ENCODE measurements at places on chromosomes 2 and 18.
A peak's percentile ranks its signal among the peaks of the same experiment; 100 is the strongest.

DNA sequence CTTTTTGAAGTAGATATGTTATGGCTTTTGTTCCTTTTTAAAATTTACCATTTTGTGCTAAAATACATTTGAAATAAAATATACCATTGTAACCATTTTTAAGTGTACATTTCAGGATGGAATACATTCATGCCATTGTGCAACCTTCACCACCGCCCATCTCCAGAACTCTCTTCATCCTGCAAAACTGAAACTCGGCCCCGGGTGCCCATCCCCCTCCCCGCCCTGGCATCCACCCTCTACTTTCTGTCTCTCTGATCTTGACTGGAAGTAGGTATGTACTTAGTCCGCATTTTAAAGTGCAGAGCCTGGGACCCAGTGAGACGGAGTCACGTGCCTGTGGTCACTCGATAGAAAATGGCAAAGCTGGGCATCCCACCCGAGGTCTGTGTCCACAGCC lies 45.6 kb downstream of the DIPK1C start:
- no peak for DNase-seq

DNA sequence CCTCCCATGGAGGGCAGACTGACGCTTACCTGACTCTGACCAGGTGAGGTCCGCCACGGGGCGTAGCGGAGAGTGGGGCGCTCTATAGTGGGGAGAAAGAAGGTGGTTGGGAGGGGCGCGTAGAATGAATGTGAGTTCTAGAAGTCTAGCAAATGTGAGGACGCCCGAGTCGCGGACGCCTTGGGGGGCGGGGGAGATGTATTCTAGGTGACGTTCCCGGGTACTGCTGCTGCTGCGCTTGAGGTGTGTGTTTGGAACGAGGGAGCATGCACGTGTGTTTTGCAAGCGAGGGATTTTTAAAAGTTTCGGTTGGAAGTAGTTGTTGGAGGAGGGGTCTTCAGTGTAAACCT lies 758 bp downstream of the RIF1 start:
- DNase-seq: no peak

DNA sequence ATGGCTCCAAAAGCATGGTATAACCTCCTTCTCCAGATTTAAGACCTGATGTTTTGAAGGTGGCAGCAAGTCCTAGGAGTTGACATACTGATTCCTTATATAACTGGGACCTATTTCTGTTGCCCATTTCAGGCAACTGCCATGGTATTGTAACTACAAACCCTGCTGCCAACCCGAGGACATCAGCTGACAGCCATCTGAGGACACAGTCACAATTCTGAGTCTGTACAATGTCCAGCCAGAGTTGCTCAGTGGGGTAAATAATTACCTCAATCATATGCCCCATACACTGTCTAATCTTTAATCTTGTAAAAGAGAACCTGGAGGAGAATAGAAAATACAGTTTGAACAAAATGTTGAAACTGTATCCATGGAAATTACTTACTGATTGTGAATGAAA lies 8.7 kb upstream of the GAREM2 start:
- no peak for DNase-seq

DNA sequence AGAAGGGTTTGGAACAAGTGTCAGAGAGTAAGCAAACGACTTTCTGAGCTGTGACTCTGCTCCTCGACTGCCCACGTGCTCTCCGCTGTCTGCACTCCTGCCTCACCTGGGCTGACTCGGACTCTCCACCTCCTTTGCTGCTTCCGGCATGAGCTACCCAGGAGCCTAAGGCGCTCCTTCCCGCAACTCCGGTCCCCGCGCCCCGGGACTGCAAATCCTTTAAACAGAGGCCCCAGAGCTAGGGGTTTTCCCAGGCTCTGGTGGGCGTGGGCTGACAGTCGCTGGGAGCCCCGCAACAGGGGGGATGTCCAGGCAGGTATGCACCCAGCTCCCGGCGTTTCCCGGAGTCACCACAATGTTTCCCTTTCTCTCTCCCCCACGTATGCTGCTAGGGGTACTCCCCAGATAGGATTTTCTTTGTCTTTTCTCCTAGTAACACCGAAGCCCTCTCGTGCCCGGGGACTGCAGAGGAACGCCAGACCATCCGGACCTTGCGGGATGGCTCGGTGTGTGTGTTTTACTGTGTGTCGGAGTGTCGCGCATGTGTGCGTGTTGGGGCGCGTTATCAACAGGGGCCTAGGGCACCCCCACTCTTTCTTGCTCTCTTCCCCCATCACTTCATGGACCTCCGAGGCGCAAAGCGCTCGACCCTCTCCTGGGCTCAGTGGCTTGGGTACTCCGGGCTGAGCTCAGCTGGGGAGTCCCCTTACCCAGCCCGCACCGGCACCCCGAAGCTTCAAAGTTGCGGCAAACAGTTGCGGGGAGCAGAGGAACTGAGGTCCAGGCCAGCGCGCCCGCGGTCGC lies 691 bp upstream of the THSD7B start:
- DNase-seq: no peak

- DNase-seq: no peak
Observed at GRCh38 chr2:216002101-216002678, 11.2 kb downstream of the MREG start.

GRCh38 chr2:212379103-212379502 lies 159.5 kb downstream of the ERBB4 start:
- no peak for DNase-seq

- no peak for DNase-seq
Observed at GRCh38 chr2:74001121-74001520, 16.4 kb downstream of the TET3 start.

DNA sequence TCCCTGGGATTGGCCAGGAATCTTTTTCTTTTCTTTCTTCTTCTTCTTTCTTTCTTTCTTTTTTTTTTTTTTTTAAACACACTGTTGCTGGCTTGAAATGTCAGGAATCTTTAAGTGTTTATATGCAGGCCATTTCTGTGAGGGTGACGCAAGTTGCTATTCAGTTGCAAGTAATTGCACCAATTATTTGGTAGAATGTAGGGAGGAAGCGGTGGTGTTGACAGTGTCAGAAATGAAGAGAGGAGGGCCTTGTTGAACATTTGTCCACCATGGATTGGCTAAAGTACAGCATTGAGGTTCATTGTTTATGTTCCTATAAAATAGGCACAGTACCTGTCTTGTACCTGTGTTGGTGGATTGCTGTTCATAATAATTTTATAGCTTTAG lies 6.5 kb downstream of the RPIA start:
- DNase-seq: no peak

DNA sequence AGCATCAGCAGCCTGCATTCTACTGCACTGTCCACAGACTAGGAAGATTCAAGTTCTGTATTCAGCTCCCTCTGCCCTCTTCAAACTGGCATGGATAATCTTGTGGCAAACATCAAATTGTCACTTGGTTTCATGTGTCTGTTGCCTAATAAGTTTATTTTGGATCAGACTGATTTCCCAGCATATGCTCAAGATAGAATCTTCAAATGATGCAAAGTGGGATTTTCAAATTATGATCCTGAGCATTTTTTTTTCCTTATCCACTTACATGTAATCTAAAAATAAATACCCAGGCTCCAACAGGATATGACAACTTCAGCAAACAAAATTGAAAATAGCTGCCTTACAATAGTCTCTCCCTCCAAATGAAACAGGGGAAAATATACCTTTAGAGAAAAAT lies 160.9 kb upstream of the VRK2 start:
- peak; percentile 56 for DNase-seq

DNA sequence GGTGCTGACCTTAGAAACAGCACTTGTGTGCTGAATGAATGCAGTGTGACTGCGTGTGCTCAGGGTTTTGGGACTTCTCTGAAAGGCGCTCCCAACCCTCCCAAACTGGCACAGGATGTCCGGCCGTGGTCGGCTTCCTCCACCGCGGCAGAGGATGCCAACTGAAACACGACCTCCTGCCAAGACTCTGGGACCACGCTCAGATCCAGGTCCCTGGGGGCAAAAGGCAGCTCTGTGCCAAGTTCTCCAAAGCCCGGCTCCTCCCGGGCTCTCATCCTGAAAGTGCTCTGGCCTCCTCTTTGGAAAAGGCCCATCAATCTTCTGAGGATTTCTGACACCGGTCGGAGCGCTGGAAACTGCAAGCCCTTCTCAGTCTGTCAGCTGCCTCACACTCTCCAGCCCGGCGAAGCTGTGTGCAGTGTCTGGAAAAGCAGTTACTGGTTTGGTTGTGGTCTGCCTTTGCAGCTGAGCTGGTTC lies 32.3 kb upstream of the ZBTB7C start:
- DNase-seq: no peak

GRCh38 chr2:204274991-204275390 lies 270.3 kb upstream of the PARD3B start:
- no peak for DNase-seq

DNA sequence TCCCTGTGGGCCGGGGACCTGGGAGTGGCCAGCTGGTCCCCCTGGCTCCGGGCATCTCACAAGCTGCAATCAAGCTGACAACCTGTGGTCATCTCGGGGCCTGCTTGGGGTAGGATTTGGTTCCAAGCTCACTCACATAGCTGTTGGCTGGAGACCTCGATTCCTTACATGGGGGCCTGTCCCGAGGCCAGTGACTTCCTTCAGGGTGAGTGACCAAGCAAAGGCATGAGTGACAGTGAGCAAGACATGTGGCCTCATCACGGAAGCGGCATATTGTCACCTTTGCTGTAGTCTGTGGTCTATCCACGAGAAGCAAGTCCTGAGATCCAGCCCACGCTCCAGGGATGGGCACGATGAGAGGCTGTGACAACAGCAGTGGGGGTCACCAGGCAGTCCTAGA lies 131.4 kb upstream of the ID2 start:
- no peak for DNase-seq

- DNase-seq: no peak
Observed at GRCh38 chr2:6754419-6754818, 111.3 kb downstream of the CMPK2 start.

DNA sequence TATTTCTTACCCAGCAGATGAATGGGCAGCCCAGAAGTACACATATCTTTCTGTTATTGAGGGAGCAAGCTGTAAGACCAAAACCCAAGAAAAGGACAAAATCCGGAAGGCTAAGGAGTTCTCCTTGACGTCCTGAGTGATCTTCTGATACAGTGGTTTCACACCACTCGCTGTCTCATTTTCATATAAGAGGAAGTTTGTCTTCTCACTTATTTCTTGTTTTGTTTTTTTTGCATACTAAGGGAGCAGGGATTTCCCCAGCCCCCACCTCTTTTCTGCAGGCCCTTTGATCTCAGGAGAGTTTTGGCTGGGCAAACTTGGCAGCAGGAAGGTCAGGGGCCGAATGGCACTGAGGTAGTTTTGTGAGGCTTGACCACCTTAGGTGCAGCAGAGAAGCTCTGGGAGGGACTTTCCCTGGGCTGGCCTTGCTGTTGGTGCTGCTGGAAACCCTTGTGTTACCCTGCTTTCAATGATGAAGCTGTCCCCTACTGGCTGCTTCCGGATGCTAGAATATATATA lies 13.3 kb downstream of the CHRNA1 start:
- no peak for DNase-seq

DNA sequence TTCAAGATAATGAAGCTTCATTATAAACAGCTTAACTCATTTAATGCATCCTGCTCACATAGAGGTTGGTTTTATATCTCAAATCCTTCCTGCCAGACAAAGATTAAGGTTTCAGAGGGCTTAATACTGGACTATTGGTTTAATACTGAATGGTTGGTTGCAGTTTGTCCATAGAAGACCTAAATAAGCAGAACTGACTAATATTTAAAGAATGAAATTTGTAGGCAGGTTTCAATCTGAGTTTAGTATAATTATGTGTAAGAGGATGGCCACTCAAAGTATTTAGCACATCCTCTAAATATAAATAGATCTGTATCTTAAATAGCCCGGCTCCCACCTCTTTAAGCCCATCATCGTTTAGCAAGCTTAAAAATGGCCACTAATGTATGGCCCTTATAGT lies 92.5 kb downstream of the EPB41L5 start:
- DNase-seq: no peak

DNA sequence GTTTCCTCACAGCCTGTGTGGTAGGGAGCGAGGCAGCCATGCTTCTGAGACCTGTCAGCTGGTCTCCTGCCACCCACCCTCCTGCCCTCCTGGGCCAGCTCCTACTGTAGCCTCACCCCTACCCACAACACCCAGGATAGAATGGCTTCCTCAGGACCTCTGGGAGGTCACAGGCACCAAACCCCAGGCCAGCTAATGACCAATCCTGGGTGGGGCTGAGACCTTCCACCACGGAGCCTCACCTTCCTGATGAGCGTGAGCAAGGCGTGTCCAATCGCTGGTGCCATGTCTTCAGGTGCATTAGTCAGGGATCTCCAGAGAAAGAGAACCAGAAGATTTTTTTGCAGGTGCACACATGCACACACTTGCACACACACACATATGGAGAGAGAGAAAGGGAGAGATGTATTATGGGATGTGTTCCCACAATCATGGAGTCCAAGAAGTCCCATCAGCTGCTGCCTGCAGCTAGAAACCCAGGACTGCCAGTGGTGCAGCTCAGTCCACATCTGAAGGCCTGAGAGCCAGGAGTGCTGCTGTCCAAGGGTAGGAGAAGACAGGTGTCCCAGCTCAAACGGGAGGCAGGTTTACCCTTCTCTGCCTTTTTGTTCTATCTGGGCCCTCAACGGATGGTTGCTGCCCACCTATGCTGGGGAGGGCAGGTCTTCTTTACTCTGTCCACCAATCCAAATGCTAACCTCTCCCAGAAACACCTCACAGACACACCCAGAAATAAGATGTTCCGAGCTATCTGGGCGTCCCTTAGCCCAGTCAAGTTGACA lies 70.4 kb upstream of the HDAC4 start:
- no peak for DNase-seq

DNA sequence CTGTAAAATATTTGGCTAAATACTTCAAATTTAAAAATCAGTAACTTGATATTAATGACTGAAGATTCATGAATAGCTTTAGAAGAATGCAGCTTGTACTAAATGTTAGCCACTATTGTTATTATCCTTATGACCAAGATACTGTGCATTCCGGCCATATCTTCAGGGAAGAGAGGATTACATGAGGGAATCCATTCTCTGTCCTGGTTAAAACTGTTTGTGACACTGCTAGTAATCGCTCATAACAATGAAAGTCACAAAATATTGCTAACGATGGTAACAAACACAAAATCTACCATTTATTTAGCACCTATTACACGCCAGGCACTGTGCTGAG lies 217.7 kb downstream of the PRKCE start:
- DNase-seq: no peak

DNA sequence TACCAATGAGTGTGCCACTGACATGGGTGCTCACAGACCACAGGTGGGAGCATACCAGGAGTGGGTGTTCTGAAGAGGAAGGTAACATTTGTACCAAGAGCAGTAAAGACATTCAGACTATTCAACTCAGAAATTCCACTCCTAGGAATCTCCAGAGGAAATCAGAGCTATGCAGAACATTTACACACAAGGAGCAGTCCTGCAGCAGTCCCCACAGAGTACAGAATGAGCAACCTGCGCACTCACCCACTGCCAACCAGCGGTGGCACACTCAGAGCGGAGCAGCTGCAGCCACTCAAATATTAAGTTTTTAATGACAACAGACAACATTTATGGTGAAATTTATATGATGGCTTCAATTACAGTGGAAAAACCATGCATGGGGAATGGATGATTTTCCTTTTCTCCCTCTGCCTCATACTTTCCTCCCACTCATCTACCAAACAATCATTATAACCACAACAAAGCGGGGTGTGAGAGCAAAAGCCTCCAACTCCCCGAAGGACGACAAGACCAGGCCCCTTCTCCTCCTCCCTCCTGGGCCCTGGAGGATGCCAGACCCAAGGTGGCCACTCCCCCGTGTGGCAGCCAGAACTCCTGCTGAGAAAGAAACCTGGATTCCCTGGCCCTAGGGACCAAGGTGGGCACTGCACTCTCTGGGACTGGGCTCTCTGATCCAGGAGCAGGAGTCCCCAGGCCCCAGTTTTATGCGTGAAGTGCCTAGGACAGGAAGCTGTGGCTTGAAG lies 5.4 kb downstream of the HS6ST1 start:
- DNase-seq: no peak
